ENCODE measurements at places on chromosomes 6 and 20.

- no peak for DNase-seq
These were observed 170.9 kb downstream of the TTLL2 start for GRCh38 chr6:167495506-167496401.

- no peak for DNase-seq
These were observed 19.3 kb upstream of the AHCY start for GRCh38 chr20:34322267-34323105.

DNA sequence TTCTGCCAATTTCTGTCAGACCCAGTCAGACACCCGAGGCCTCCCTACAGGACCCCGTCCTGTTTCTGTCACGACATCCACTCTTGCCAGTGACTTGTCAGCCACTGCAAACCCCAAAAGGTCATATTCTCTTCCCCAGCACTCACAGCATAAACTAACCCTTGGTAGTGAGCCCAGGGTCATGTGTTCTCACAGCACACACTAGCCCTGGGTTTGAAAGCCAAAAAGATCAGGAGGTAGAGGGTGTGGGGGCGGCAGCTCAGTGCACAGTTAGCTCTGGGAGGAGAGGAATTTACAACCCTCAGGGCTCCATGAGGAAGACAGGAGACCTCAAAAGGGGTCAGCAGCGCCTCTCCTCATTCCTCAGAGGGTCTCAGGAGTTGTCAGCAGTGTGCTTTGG lies 9.9 kb upstream of the SNX9 start:
- DNase-seq: no peak

DNA sequence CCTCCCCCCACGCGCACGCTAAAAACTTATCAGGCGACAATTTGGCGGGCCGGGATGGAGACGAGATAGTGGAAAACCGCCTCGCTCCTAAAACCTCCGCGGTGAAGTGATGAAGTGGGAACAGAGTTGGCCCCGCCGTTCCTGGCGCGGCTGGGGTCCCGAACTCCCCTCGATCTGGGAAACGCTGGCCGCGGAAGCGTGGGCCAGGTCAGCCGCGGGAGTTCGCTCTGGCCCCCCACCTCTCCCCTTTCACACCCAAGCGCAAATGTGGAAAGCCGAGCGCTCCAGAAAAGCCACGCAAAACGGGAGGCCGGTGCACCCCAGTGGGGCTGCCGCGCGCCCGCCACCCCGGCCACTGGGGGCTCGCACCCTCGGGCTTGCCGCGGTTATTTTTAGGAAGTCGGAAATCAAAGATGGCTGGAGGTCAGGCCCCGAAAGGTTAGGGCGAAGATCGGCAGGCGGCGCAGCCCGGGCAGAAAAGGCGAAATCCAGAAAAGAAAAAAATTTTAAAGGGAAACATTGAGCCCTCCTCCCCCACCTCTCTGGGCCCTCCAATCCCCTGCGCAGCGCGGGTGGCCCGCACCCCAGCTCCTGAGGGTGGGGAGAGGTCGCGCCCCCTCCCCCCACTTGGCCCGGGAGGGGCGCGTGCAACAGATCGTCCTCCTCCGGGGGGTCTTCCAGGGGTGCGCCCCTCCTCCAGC lies 1.0 kb downstream of the SALL4 start:
- no peak for DNase-seq
